ENCODE measurements at places on chromosomes 3 and 15.

DNA sequence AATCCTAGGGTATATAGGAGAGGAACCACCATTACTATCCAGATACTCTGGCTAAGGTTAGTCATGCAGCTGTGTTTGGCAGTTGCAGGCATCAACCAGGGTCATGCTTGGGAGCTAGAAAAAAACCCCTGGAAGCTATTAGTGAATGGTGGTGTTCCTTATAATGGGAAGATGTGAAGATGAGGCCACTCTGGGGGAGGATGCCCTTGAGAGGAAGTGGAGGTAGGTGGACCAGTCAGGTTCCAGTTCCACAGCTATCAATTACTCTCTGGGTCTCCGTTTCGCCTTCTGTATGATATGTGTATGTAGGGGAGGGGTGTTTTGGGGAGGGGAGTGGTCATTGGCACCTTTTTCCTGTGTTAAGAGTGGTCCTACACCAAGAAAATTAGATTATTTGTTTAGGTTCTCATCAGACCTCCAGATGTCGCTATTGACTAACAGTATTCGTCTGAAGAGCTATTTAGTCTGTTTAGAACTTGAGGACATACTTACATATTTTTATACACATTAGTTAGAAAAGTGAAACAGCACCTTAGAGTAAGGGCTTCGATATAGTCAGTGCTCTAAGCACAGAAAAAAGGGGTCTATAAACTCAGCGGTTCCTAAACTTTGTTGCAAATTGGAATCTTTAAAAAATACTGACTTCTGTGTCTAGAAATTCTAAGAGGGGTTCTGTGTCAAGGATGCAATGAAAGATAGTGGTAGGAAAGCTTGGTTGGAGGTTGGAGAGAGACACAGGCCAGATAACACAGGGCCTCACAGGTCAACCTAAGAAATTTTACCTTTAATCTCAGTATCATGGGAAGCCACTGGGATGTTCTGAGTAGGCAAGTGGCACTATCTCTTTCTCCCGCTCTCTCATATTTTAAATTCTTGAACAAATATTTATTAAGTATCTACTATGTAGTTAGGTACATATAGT is 9.1 kb upstream of the HPS3 start:
- DNase-seq, result no peak

- peak; percentile 15 for DNase-seq
Measured at GRCh38 chr15:92663250-92663951, 7.8 kb upstream of the FAM174B start.

DNA sequence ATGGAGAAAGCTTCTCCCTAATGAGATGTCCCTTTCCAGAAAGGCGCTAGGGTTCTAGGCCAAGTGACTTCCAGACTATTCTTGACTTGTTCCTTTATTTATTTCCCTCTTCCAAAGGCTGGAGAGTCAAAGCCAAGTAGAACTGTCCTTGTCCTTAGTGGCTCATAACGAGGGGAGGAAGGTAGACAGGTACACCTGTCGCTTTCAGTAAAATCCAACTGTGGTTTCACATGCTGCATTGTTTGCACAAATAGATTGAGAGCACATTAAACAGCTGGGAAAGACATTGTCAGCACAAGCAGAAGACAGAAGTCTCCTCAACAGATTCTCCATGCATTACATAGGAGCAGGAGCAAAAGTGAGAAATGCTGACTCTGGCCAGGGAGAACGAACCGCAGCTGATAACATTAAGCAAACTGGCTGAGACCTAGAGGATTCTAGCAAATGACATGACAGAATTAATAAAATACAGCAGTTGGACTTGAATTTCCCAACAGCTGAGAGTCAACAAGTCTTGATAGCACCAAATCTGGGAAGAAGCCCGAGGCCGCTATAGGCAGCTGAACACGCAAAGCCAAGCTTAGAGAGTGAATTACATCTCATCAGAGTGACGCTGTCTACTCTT is 227.7 kb downstream of the TLE3 start:
- no peak for DNase-seq

DNA sequence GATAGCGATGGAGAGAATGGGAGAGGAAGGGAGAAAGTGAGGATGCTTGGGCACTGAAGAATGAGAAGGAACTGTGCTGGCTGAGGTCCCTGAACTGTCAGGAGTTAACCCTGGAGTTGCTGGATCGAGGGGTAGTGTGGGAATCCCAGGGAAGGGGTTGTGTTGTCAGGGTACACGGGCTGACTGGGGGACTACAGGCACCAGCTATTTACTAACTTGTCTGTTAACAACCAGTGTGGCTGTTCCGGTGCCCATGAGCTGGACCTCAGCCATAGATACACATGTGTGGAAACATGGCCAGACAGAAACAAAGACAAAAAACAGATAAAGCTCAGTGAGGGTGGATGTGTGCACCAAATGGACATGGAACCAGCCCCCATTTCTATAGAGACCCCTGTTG is 55.1 kb downstream of the GASK1A start:
- no peak for DNase-seq

DNA sequence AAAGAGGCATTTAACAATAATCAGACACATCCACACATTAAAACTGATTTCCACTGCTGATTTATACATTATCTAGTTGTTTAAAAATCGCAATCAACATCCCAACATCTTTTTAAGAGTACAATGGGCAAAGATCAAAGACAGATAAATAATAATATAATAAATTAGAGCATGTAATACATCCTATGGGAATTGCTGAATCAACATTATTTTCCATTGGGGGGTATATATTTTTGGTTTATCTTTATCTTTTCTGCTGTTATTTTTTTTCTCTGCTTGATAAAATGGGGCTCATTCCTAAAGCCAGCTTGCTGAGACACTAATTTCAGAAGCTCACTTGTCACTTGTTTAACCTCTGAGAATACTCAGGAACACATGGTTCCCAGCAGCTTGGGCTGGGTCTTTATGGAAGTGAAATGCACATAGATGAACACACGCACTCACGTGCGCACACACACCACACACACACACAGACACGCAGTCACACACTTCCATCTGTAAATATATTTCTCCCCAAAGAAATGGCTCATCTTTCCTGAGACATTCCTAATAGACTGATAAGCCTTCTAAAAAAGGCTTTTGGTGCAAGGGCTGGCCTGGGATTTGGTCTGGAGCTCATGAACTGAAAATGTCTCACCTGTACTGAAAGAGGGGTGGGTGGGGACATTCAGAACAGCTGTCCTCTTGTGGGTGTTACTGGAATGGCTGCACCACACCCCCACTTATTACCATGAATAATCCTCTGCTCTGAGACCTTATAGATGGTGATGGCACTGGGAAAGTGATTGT is 3.5 kb upstream of the PPIB start:
- no peak for DNase-seq

- DNase-seq, result no peak
Measured at GRCh38 chr3:56355570-56356185, 112.6 kb downstream of the ERC2 start.

- no peak for DNase-seq
Measured at GRCh38 chr3:5634411-5634810, 446.9 kb downstream of the EDEM1 start.

- no peak for DNase-seq
Measured at GRCh38 chr3:114392831-114393230, 99.0 kb downstream of the TIGIT start.

DNA sequence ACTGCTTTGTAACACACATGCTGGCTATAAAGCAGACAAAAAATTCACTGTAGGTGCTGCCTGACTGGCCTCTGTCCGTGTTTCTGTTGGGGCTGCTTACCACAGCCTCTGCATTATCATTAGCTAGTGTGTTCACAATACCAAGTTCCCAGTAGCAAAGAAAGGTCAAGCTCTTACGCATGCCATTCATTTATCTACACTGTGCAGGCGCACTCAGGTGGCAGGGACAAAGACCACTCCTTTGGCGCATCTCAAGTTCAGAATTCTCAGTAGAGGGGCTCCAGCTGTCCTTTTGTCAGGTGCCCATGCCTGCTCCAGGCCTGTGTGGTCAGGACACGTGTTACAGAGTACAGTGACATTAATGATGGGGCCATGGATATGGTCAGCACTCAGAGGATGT is 22.3 kb downstream of the MLH1 start:
- DNase-seq, result no peak

DNA sequence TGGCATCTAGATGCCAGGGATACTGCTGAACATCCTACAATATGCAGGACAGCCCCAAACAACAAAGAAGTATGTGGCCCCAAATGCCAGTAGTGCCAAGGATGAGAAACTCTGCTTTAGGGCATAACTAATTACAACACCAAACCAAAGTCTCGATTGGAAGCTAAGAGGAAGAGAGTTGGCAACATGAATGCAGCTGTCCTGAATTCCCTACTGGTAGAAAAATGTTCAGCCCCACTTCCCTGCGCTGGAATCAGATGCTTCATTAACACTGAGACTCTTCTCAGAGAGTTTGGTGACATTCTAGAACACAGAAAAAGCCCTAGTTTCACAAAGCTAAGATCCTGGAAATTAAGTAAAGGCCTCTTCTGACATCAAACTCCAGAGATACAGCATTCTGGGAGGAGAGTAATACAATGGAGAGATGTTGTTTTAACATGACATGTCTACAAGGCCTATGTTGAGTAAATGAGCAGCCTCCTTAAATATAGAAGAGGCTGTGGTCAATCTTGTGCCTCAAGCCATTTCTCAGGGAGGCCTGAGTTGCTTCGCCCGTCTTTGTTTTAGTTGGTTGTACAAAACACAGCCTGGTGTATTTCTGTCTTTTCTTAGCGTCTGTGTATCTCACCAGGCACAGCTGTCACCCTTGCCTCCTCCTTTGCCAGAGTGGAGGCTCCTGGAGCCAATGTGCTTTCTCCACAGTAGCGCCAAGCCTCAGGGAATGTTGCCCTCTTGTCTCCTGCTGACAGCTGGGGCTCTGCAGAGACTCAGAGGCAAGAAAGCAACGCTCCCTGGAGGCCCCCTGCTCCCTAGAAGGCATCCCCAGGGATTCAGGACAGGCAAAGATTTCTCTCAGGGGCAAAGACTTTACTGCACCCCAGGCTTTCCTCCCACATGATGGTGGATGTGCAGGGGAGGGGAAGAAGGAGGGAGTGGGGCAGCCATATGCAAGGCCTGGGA is 25.1 kb upstream of the CTNNB1 start:
- no peak for DNase-seq

GRCh38 chr3:112815981-112816380 is 30.7 kb downstream of the CD200R1L start:
- no peak for DNase-seq

GRCh38 chr3:42822828-42823227 is 13.6 kb downstream of the ACKR2 start:
- no peak for DNase-seq

GRCh38 chr3:179455954-179456353 is 4.7 kb upstream of the GNB4 start:
- DNase-seq, result no peak

GRCh38 chr3:161414907-161415306 is 43.6 kb upstream of the SPTSSB start:
- DNase-seq, result no peak

GRCh38 chr3:133763797-133764683 is 17.8 kb downstream of the TF start:
- DNase-seq, result no peak

DNA sequence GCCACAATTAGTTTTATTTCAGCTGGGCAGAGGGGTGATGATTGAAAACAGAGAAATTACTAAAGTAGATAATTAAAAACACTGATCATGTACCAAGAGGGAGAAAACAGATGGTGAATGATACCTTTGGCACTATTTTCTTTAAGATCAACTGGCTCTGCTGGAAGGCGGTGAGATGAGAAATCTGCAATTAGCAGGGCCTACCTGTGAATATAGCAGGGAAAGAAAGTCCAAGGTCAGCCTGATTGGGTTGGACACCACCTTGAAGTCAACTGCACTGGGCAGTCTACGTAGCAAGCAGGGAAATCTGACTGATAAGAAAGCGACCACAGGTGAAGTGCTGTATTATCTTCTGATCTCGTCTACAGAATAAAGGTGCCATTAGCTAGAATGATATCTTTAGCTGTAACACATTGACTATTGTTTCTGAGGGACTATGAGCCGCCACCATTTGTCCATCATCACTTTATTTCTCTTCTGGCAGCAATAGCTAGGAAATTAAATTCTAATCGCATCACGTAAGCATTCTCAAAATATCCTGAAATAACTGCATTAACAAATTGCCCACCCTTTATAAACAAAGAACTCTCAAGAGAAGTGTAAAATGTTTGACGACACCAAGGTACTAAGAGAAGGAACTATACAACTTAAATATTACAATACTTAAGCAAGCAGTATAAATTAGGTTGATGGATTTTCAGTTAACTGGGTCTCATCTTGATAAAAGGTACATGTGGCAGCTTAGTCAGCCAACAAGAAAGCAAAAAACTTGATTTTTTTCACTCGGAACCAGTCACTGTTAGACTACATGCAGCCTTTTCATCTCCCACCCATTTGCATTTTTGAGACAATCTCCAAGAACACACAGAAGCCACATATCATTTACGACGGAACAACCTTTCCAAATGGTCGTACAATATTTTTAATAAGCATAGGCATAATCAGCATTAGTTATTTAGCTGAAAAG is 1.3 kb downstream of the NEDD4 start:
- no peak for DNase-seq

- DNase-seq, result no peak
Measured at GRCh38 chr3:186219211-186219638, 110.3 kb upstream of the ETV5 start.

DNA sequence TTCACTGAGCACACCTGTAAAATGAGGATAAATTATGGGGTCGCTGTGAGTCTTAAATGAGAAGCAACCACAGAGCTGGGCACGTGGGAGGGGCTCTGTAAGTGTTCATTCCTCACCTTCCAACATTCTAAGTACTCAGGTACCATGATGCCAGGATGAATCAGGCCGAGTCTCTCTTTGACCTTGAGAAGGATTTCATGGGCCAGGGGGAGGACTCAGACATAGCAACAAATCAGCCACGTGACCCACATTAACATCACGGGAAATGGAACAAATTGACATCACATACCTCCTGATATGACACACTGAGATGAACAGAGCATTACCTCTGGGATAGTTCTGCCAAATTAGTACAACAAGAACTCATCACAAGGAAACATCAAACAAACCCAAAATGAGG is 35.2 kb upstream of the USP3 start:
- no peak for DNase-seq

DNA sequence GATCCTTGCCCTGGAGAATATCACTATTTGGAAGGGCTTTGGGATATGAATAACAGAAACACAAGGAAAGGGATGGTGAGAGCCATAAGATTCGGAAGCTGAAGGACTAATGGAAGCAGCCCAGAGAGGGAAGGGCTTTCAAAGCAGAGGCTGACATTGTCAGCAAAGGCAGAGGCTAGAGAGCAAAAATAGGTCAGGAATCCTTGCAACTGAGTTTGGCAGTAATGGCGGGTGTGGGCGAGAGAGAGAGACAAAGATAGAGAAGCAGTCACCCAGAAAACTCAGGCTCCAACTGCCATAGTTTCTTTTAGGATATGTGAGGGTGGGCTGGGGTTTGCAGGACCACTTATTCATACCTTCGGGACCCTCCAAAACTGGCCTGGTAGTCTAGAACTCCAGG is 248.6 kb downstream of the OPA1 start:
- no peak for DNase-seq

GRCh38 chr15:58043192-58043903 is 22.2 kb downstream of the ALDH1A2 start:
- DNase-seq, result peak; percentile 18

GRCh38 chr15:89514596-89515406 is 18.4 kb upstream of the RHCG start:
- no peak for DNase-seq
